ENCODE measurements at places on chromosomes 3 and 15. TPM values are rescaled to one million over a fixed set of nuclear protein-coding genes. Genes with fewer than 3 reads are reported as not detected.
A peak's percentile ranks its signal among the peaks of the same experiment; 100 is the strongest.

DIPK2A gene
- 85.0 TPM for total RNA-seq

- DNase-seq, result no peak
Measured at GRCh38 chr3:121362035-121362734, 183.6 kb downstream of the POLQ start.

- DNase-seq, result no peak
Measured at GRCh38 chr15:31377030-31377429, 50.4 kb downstream of the KLF13 start.

DNA sequence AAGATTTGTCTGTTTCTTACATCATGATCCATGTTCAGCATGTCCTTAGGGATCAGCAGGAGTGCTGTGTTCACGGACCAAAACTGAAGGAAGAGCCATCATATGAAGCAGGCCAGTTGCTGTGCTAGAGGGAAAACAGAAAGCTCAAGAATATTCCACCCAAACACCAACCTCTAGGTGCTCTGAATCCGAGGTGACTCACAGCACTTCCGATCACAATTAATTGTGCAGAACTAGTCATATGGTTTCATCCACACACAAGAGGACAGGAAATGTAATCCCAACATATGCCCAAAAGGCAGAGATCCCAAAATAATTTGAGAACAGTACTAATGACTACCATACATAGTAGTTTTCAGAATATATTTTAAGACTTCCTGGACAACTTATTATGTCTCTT lies 257.9 kb upstream of the KCNH8 start:
- no peak for DNase-seq

PRSS50 gene
- 3.8 TPM for total RNA-seq

HPS3 gene
- 27.8 TPM for total RNA-seq

DNA sequence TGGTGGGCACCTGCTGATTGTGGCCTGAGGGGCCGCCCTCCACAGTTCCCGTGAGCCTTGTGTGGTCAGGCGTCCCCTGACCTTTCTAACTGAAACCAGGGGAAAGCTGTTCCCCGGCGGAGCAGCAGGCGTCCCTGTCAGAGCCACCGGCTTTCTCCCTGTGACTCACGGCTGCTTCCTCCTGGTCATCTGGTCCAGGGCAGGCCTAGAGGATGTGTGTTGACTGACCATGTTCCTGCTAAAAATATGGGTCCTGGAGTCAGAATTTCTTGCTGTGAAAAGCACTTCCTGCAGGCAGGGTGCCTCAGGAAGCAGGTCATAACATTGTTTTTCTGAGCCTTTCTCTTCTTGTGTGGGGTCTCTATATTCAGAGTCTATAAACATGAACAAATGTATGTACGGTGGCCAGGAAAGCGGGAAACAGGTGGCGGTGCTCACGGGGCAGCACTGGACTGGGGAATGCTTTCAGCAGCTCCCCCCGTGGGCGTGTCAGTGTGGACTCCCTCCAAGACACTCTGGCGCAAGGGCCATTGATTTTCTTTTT lies 38.4 kb upstream of the CGNL1 start:
- DNase-seq, result peak; percentile 79

DNA sequence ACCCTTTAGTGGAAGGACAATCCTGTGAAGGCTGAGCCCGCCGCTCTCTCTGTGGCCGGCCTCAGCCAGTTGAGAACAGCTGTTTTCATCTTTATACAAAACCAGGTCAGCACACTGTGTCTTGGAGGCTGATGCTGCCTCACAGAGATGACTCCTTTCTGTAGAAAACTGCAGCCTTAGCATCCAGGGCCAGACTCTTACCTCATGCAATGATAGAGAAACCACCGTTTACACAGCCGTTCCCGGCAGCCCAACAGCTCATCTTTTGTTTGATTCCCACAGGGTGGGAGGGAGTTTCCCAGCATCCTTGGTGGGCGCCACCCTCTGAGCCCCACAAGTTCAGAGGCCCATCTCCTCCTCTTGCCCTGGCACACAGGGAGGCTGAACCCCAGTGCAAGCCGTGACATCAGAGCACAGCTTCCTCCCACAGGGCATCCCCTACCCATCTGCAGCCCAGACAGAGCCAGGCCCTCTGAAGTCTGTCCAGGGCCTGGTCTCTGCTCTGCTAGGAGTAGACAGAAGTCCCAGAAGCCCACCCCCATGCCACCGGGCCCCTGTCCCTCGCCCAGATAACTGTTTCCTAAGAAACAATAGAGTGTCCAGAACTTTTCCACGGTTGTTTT lies 105.0 kb downstream of the LRRK1 start:
- DNase-seq, result peak; percentile 79

SLC22A14 gene
- 2.7 TPM for total RNA-seq

- no peak for DNase-seq
Measured at GRCh38 chr3:149150436-149150835, 21.0 kb downstream of the HPS3 start.

- no peak for DNase-seq
Measured at GRCh38 chr3:27085829-27086730, 283.1 kb downstream of the NEK10 start.

GRCh38 chr3:173553635-173554280 lies 156.2 kb downstream of the NLGN1 start:
- DNase-seq, result peak; percentile 34

DNA sequence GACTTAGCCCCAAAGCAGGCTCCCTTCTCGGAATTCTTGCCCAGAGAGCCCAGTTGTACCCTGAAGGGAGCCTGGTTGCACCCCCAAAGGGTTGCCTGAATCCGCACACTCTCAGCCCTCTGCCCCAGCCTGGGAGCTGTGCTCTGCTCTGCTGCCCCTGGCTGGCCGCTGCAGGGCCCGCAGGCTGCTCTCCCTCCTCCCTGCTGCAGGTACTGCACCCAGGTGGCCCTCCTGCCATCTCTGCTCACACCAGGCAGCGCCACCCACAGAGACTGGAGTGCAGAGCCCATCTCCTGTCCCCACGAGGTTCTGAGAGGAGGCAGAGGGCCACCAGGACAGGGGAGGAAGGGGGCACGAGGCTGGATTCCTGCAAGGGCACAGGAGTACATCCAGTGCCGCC lies 134.2 kb upstream of the NSMCE3 start:
- DNase-seq, result no peak

WDR76 gene
- total RNA-seq, result 7.9 TPM

GOLGA6L10 gene
- 7.2 TPM for total RNA-seq

GRCh38 chr15:45449395-45449794 lies 71.1 kb upstream of the GATM start:
- DNase-seq, result peak; percentile 43

DNA sequence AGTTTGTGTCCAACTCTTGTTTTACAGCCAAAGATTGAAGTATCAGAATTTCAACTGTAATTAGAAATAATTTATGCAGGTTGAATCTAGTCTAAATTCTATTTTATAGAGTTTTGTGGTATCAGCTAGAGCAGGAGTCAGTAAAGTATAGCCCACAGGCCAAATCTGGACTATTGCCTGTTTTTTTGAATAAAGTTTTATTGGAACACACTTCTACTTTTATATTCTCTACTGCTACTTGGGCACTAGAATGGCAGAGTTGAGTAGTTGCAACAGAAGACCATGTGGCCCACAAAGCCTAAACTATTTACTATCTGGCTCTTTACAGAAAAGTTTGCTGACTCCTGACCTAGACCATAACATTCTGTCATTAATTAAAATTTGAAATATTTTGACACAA lies 36.3 kb downstream of the TFG start:
- no peak for DNase-seq

DNA sequence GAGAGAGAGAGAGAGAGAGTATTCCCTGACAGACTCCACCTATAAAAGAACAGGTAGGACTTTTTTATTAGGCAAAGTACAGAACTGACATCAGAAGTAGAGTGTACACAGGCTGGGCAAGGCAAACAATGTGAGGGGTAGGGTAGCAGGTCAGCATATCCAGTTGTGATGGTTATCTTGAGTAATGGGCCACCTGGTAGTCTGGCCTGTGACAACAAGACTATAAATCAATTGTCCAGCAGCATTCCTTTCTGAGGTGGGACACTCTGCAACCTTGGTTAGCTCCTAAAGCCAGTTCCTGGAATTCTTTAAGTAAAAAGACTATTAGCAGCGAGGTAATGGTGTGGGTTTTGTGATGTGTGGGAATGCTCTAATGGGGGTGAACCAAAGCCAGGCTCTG lies 14.9 kb upstream of the TMCC1 start:
- no peak for DNase-seq

SPCS1 gene
- total RNA-seq, result 179 TPM

- DNase-seq, result no peak
Measured at GRCh38 chr3:118966700-118967099, 67.9 kb downstream of the IGSF11 start.
